Stimulated activated CD8-positive, alpha-beta memory T cell treated with anti-CD3 and anti-CD28 coated beads, Interleukin-4, amount 100 ng/mL, for 1 hour (primary cell): ENCODE measurements at places on chromosomes 5 and 9.

DNA sequence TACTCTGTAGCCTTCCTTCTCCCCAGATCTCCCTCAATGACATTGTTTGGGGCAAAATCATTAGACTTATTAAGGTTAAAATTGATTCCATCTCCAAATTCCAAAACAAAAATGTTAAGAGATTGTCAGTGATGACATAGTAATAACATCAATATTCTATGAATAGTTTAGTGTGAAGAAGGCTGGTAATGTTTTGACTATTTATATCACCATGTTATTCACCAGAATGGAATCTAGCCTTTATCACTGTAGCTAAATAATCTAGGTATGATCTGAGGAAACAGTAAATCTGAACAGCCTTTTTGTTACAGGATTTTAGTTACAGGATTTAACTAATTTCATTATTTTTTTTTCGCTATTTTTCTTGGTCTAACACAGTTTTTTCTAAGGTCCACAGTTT lies 929 bp upstream of the PLPP6 start:
- no peak for DNase-seq

DNA sequence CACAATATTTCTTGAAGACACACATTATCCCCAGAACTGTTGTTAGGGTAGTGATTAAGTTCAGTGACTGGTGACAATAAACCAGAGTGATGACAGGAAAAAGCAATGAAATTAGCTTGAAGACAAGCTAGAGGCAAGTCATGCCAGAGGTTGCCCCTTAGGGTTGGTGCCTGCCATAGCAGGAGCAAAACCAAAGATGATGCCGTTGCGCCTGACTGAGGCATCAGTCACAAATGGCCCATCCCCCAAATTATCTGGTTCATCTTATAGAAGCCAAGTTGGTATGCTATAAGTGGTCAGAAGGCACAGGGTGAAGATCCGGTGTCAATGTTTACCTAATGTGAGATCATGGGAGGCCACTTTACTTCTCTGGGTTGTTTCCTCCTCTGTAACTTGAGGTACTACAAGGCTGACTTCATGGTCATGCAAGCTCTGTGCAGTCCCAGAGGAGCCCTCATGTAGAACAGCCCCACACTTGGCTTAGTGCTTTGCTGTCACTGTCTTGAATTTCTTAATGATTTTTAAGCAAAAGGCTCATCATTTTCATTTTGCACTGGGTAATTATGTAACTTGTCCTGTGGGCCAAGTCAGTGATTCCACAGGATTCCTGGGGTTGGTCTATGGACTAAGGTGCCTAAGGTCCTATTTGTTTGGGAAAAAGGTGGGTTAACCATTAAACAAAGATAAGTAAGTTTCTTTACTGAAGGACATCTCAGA lies 211.3 kb downstream of the MAN2A1 start:
- DNase-seq: no peak

DNA sequence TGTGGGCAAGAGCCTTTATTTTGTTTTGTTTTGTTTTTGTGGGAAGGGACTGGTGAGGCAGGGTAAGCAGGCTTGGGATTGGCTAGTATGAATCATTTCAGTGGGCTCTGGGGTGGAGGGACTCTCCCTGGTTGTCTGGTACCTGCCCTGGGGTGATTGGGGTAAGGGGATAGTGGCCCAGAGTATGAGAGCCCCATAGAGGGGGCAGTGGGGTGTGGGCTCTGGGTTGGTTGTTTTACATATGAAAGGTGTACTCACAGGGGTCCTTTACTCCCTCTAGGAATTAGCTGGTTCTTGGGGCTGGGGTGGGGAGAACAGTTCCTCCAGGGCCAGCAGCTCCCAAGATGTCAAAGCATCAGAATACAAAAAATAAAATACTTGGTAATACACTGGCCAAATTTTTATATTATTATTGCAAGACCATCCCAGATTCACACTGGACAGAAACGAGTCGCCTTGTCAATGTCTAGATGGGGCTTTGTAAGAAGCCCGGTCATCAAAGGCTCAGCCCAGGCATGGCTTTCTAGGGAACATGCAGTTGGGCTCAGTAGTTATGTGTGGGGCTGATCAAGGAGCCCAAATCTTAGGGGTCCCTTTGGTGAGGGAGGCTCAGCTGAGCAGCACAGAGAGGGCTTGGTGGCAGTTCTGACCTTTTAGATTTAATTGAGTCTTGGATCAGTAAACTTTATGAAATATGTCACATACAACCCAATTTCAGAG lies 190.5 kb downstream of the NXNL2 start:
- no peak for DNase-seq

DNA sequence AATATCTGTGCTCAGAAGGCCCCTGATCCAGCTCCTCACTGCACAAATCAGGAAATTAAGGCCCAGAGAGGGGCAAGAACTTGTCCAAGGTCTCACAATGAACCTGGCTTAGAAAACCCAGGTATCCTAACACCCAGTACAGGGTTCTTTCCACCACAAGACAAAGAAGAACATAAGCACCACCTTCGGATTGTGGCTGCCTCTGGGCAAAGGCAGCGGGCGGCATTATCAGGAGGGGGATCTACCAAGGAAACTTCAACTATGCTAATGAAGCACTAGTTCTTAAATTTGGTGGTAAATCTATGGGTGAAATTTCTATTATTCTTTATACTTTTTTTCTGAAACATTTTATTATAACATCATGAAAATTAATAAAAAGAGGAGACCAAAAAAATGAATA lies 17.9 kb downstream of the ANXA6 start:
- no peak for DNase-seq

- DNase-seq: no peak
Observed at GRCh38 chr5:134460551-134460950, 48.9 kb upstream of the CDKN2AIPNL start.

GRCh38 chr5:389197-389821 lies 53.7 kb upstream of the EXOC3 start:
- DNase-seq: no peak

- DNase-seq: no peak
Observed at GRCh38 chr5:73160239-73160671, 12.7 kb upstream of the TMEM174 start.

DNA sequence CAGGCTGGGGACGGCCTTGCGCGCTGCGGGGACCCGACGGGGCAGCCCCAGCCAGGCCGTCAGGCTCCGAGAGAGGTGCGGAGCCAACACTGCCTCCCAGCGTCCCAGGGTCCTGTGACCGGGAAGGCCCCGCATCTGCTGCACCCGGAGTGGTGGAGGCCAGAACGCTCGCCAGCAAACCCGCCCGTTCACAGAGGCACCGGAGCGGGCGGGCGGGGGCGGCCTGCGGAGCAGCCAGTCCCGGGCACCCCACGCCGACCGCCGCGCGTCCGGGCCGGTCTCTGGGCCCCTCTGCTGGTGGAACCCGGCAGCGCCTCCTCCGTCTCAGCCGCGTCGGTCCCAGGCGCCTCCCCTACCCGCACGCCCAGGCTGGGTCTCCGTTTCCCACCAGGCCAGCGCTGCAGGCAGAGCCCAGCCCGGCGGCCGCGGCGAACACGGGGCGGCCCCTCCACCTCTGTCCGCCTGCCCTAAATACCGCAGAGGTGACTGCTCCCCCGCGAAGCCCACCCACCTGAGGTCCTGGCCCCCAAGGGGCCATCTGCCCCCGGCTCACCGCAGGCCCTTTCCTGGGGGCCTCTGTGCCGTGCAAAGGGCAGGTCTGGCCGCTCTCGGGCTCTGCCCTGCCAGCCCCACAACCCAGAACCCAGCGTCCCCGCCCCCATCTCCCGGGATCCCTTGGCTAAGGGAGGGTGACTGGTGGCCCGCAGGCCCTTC lies 15.9 kb downstream of the EXD3 start:
- DNase-seq: peak; percentile 21

- DNase-seq: no peak
Observed at GRCh38 chr9:19087106-19088000, 15.4 kb downstream of the HAUS6 start.
